H1 (cell line): ENCODE measurements at places on chromosomes 12 and 14.
A peak's percentile ranks its signal among the peaks of the same experiment; 100 is the strongest.

DNA sequence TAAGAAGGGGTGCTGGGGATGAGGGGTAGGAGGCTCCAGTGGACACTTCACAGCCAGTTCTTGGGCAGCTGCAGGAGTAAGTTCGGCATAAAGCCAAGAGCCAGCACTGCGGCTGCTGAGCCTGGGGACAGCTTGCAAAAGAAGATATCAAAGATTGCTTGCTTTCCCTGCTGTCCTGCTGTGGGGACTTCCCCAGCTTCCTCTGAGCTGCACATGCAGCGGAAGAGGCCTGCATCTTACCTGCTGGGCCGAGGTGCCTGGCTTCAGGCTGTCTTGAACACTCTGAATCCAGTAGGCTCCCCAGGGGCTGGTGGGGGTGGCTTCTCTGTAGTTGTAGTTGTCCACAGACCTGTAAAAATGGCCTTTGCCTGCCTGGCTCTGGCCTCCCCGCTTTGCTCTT lies 1.3 kb downstream of the CHGA start:
- DNase-seq: peak; percentile 51

DNA sequence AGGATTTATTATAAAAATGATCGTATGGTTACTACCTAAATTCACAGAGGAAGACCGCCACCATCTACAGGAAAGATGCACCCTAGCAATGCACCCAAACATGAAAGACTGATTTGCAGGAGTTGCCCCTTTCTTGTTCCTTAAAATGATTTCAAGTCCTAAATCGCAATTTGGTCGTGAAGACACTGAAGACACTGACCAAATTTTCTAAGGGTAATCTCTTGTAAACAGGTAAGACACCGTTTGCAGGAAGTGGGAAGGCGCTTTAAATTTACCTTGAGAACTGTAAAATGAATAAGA lies 1.0 kb downstream of the SOS2 start:
- DNase-seq: peak; percentile 28

DNA sequence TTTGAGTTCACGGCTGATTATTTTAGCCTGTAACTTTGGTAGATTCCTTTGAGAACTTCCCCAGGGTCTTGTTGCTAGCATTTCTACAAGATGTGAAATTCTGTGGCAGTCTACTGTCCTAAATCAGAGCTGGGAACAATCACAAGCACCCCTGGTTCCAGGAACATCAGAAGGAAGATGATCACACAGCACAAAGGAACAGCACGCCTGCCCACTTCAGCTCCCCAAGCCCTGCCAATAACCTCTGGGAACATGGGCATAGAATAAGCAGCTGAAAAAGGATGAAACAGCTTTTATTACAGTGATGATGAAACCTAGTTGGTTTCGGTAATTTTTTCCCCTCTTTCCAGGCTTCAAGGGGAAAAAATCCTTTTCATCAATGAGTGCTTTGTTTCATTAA lies 12.3 kb downstream of the GPR19 start:
- no peak for DNase-seq

DNA sequence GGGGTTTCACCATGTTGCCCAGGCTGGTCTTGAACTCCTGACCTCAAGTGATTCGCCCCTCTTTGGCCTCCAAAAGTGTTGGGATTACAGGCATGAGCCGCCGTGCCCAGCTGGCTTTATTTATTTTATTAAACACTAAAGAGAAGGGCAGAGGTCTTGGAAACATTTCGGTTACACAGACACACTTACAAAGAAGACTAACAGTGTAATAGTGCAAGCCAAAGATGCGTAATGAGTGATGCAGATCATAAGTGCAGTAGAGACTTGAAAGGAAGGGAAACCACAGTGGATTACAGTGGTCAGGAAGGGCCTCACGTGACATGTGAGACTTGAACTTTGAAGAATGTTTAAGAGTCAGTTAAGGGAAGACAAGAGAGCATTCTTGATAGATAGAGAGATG lies 33.9 kb upstream of the CDK17 start:
- DNase-seq: no peak

- no peak for DNase-seq
Measured at GRCh38 chr14:45610318-45610717, 357.3 kb upstream of the MIS18BP1 start.

DNA sequence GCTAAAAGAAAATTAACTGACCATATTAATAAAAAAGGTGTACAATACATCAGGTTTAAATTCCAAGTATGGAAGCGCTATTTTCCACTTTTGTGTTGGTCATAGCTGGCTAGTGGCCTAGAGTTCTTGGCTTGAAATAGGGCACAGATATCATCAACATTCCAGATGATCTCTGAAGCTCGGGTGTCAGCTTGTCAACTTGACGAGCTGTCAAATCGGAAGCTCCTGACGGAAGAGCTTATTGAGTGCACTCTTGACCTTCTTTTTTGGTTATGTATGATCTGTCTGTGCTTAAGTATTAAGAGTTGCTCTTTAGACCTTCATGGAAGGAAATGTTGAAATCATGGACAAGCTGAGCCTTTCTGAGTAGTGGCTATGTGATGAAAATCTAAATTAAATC lies 177.9 kb downstream of the APAF1 start:
- no peak for DNase-seq

DNA sequence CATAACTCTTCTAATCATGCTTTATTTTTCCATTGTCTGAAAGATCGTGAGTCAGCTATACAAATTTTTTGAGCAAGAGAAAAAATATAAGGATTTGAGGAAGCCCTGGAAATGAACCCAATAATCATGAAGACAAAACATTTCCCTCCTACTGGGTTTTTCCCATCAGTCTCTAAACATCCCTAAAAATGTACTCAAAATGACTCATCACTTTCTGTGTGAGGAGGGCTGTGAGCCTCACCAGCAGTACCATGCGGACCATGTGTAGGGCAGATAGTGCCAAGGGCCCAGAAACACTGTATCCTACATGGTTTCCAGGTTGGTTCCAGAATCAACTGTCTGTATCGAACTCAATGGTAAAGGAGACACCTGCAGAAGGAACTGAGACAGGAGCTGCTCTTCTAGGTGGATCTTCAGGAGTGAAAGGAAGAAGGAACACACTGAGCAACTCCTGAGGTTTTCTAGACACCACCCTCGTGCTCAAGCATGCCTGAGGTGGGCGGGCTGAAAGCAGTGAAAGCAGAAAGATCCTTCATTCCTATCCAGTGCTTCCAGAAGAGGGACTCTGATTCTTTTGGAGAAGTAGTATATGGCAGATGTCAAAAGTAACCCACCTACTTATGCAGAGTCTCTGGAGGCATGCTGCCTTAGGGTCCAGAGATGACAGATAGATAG lies 48.6 kb upstream of the RHOJ start:
- DNase-seq: no peak

DNA sequence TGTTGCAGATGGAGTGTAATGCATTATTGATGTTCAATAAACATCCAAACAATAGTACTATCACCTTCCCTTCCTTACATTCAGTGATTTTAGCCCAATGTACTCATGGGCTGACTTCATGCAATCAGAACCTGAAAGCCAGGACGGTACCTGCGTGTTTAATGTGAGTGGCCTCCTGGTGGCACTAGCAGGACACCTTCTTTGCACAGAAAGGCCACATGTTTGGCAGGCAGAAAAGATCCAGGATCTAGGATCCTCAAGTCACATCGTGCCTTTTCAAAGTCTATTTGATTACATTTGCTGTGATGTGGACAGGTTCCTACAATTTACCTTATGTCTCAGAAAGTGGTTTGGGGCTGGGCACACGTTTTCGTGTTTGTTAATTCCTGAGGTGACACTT lies 82.9 kb downstream of the NEDD1 start:
- DNase-seq: no peak

GRCh38 chr14:97626088-97626487 lies 828.9 kb downstream of the VRK1 start:
- no peak for DNase-seq

GRCh38 chr14:28629328-28630004 lies 137.1 kb upstream of the FOXG1 start:
- DNase-seq: no peak

DNA sequence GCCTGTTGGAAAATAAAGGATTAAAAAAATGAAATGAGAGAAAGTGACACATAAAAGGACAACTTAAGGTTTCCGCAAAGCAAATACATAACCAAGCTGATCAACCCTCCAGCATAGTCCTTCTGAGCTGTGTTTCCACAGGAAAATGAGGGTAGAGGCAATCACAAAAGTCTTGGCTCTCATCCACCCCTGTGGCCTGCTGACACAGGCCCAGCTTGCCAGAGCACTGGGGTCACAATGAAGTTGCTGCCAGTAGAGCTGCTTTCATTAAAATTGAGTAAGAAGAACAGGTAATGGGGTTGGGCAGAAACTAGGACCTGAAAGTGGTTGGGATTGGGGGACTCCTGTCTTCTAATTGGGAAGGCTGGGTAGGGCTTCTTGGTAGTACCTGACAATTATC lies 65.9 kb downstream of the RERG start:
- no peak for DNase-seq

GRCh38 chr14:31243860-31244259 lies 36.3 kb upstream of the HECTD1 start:
- no peak for DNase-seq

DNA sequence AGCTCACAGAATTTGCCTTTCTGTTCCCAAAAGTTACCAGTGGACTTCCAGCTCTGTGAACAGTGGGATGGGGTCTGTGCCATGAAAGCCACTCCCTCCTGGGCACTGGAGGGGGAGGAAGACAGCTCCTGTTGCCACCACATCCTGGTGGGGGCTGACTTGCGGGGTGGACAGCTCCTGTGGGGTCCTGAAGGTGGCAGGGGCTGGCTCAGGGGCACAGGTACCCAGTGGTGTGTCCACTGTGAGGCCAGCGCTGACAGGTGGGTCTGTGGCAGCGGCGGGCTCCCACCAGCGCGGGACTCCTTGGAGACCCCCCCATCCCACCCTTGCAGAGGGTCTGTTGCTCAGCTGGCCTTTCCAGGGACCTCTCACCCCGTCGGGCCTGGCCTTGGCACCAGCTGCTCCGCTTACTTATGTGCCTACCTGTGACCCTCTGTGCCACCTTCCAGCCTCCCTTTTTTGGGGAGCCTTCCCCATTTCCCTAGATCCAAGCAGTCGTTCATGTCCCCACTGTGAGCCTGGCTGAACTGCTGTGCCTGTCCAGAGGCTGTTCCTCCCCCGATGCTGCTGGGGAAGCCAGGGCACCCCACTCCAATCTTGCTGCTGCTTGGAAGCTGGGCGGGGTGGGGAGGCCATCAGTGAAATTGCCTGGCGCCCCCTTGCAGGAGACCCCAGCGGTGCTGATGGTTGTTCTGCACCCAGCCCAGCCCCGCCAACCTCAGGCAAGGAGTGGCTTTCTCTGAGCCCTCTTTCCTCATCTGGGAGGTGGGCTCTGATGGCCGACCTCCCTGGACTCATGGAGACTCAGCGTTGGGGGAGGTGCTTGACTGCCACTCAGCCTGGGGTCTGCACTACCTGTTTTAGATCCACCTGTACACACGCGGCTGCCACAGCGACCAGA lies 2.2 kb downstream of the TEDC1 start:
- DNase-seq: no peak

DNA sequence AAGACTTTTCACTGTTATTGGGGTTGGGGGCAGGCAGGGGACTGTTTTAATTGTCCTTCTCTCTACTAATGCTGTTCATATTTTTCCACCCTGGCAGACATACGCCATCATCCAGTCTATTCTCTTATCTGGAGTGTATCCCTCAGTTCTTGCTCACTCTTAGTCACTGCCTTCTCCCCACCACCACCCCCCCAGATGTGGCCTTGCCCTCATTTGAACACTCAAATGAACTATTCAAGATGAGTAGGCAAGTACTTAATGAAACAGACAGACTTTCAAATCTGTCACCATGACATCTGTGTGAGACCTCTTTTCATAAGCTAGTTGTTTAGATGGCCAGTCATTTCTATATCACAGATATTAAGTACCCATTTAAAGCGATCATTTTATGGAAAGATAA lies 10.1 kb downstream of the NUDT4 start:
- DNase-seq: no peak

- DNase-seq: no peak
Measured at GRCh38 chr14:36768638-36769337, 107.1 kb downstream of the PAX9 start.

GRCh38 chr12:127496255-127496654 lies 770.7 kb upstream of the TMEM132C start:
- DNase-seq: peak; percentile 54

- no peak for DNase-seq
Measured at GRCh38 chr14:50598765-50599164, 38.8 kb downstream of the ATL1 start.

DNA sequence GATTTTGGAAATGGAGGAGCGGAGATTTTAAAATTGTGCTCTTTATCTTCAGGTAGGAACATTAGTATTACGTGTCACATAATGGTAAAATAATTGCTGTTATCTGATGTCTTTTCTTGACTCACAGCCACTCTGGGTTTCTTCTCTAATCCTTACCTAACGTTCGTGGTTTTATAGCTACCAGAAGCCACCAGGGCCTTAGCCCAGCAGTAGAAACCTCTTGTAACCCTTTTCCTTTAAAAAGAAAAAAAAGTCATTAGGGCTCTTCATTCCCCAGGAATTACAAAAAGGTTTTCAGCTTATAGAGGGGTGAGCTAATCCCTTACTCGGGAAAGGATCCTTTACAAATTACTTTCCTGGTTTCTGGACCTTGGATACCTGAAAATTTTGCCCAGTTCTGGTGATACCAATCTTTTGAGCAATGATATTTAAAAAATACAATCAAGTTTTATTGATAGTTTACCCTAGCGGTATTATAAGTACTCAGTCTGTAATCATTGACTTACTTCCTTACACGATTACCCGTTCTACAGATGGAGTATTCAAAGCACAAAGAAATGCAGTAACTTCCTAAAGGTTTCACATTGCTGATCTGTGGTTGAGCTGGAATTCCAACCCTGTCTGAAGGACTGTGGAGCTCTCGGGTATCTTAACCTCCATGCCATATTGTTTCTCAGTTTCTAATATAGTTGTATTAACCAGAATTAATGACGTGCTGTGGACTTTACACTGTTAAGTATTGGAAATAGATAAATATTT lies 1.6 kb downstream of the GABARAPL1 start:
- DNase-seq: no peak

- no peak for DNase-seq
Measured at GRCh38 chr14:67986131-67986841, 166.7 kb downstream of the RAD51B start.

- DNase-seq: no peak
Measured at GRCh38 chr12:121719926-121720414, 7.4 kb downstream of the TMEM120B start.

GRCh38 chr14:103256406-103256805 lies 77.6 kb upstream of the EIF5 start:
- peak; percentile 28 for DNase-seq

DNA sequence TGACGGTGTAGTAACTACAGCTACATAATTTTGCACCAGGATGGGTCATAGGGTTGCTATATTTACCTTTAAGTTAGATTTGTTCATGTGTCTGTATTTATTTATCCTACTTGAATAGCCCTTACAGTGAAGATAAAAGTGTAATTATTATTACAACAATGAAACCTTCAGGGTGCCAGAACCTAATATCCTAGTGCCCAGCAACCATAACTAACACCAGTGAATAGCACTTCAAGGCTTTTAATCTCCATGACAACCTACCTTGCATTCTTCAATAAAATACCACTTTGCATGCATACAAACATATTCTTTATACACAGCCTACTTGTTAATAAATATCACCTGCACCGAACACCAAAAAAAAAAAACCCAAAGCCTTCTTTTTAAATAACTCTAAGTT lies 58.7 kb upstream of the G2E3 start:
- no peak for DNase-seq

GRCh38 chr12:68733661-68734071 lies 12.3 kb upstream of the SLC35E3 start:
- DNase-seq: no peak
